ENCODE measurements at places on chromosomes 1 and 21.

GRCh38 chr1:92985101-92985500 is 23.8 kb upstream of the DIPK1A start:
- no peak for DNase-seq

DNA sequence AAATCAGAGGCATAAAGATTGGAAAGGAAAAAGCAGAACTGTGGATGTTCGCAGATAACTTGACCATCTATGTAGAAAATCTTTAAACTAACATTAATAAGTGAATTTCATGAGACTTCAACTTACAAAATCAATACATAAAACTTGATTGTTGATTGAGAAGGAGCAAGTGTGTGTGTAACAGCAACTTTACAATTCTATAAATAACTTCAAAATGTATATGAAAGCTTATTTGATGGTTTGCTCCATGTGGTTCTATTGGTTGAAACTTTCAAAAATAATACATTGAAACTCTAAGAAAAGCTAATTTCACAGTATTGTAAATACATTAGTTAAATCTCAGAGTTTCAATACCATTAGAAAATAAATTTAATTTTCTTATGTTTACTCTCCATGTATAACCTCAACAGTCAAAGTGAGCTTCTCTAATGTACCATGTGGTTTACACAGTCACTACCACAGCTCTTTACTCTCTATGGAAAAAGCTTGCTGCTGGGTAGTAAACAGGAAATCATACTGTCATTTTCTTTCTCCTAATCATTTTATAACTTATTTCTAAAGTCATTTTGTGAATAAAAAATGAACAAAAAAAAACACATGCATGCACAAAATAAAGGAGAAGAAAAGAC is 12.0 kb downstream of the AKT3 start:
- no peak for DNase-seq

- DNase-seq = no peak
These were observed 30.0 kb downstream of the TMPRSS15 start for GRCh38 chr21:18373606-18374005.

DNA sequence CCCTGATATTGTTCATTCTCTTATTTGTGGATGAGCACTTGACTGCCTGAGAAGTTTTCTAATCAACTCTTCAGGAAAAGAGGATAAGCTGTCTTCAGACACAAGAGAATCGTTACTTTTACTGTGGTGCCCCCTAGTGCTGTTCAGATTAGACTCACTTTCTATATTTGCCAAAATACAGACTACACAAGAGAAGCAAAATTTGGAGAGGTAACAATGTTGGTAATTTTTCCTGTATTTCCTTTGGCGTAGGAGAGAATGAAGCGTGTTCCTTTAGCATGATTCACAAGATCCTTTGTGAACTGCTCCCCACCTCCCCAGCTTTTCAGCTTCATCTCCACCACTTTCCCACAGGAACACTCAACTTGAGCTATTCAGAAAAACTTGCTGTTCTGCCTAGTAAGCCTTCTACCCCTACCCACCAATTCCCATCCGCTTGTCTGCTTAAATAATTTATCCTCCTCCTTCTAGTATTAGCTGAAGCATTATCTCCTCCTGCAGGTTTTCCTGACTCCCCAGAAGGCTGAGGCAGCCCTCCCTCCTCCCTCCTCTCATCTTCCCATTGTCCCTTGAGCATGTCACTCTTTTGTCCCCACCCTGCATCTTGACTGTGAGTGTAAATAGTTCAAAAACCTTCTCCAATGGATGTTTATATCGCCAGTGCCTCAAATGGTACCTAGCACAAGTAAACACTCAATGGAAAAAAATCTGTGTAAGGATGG is 4.5 kb downstream of the TNFSF4 start:
- DNase-seq = no peak

DNA sequence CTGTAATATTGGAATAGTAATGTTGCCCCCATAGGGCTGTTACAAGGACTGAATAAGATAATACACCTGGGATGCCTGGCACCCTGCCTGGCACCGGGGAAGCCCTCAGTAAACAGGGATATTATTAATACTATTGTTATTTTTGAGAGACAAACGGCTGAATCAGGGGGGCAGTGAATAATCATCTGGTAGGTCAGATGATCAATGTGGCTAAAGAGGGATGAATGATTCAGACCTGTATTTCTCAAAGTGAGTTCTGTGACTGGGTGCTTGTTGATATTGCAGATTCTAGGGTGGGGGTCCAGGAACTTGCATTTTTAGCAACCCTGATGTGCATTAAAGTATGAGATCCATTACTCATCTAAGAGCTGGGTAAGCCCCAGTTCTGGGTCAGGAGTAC is 46.2 kb upstream of the BCL10 start:
- DNase-seq = no peak

DNA sequence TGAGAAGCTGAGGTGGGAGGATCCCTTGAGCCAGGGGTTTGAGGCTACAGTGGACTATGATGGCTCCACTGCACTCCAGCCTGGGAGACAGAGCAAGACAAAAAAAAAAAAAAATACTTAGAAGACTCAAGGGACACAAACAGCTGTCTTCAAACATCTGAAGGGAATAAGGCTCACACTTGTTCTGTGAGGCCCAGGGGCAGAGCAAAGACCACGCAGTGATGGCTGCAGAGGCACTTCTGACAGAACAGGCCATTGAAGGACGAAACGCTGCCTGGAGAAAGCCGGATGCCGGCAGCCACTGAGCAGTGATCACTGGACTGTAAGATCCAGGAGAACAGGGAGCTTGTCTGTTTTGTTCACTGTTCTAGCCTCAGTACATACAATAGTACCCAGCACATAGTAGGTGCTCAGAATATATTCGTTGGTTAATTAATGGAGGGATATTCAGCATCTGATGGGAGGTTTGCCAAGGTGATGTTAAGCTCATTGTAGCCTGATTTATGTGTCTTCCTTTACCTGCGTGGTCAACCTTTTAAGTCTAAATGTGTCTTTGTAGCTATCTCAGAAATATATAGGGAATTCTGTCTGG is 12.1 kb upstream of the NDC1 start:
- no peak for DNase-seq

DNA sequence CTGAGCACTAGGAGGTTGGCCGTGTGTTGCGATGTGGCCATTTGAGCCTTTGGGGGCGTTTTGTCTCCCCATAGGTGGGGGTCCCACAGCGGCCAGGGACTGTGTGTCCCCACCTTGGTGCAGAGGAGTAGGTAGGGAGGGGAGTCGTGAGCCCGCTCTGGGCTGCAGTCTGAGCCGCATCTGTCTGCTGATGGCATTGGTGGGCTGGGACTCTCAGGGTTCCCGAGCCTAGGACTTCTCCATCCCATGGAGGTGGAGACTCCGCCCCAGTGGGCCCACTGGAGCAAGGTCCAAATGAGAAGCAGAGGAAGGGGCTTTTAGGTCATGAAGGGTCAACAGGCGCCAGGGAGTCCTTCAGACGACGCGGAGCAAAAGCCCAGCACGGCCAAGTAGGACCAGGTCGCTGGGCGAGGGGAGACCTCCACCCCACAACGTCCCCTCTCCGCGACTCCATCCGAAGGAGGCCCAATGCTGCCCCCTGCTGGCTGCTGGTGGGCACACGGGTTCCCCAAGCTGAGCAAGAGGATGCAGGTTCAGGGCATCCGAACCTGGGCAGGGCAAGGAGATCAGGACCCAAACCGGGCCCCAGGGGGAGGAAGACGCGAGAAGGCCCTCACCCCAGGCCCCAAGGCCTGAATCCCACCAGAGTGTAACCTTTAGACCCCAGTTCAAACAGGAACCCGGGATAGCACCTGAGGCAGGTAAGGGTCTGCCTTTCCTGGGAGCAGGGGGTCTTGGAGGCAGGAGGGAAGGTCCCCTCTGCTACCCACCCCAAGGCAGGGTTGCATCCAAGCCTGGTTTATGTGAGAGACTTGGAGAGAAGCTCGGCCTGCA is 14.9 kb downstream of the TTC34 start:
- no peak for DNase-seq

GRCh38 chr1:100234432-100234831 is 15.2 kb downstream of the DBT start:
- no peak for DNase-seq

- no peak for DNase-seq
These were observed 19.9 kb downstream of the SGIP1 start for GRCh38 chr1:66553846-66554245.

DNA sequence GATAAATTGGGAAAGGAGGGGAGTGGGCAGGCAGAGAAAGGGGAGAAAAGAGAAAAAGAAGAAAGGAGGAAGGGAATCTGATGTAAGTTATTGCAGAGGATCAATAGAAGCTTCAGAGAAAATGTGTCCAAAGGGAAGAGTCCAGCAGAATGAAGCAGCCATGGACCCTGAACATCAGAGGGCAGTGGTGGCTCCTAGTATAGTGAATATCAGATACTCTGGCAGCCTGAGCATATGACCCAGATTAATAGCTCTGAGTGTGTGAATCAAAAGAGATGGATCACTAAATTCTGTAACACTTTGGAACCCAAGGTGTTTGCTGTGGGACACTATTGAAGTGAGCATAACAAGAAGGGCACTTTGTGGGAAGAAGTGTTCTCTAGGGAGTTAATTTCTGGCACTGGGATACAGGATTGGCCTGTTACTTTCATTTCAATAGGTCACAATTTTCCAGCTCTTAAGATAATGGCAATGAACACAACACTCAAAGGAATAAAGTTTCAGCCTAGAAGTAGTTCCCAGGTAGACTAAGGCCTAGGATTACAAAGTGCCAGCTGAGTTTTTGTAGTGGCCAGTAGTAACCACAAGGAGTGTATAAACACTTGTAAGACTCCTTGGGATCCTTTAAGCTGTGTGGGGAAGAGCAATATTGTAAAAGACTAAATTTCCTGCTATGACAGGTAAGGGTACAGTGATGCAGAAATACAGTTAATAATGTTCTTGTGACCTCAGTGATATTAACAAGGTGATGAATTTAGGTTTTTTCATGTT is 164.5 kb upstream of the BEND5 start:
- DNase-seq = no peak

DNA sequence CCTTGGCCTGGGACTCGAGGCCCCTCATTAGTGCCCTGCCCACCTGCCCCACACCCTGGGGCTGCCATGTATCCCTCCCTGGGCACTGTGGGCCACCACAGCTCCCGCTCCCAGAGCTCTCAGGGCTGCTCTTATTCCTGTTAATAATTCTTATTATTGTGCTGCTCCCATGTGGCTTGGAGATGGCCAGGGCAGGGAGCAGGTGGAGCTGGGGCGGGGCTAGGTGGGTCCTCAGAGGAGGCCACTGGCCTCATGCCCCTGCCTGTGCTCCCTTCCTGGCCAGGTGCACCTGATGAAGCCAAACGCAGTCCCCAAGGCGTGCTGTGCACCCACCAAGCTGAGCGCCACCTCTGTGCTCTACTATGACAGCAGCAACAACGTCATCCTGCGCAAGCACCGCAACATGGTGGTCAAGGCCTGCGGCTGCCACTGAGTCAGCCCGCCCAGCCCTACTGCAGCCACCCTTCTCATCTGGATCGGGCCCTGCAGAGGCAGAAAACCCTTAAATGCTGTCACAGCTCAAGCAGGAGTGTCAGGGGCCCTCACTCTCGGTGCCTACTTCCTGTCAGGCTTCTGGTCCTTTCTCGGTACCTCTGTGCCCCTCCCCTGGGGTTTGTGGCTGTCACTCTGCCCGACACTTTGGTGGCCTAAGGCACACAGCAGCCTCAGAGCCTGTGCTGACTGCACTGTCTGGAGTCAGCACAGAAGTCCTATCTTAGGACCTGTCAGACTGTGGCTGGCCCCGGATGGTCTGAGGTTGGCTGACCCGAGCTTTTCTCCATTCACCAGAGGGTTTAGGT is 34.1 kb downstream of the BMP8A start:
- DNase-seq = no peak

GRCh38 chr1:55078470-55078869 is 39.1 kb downstream of the PCSK9 start:
- DNase-seq = no peak

DNA sequence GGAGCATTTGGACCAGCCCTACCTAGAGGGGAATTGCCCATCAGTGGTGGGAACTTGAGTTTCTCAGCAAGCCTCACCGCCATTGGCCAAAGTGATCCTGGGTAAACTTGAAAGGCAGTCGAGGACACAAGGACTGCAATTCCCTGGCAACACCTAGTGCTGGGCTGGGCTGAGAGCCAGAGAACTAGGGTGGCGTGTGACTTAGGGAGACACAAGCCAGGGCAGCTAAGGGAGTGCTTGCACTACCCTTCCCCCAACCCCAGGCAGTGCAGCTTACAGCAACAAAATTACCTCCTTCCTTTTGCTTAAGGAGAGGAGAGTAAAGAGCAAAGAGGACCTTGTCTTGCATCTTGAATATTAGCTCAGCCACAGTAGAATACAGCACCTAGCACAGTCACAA is 176.9 kb upstream of the PRMT6 start:
- no peak for DNase-seq

GRCh38 chr21:35201288-35201687 is 152.2 kb upstream of the RUNX1 start:
- DNase-seq = no peak

GRCh38 chr1:18816808-18817207 is 42.7 kb downstream of the TAS1R2 start:
- DNase-seq = no peak

GRCh38 chr1:197838836-197839235 is 63.6 kb upstream of the DENND1B start:
- DNase-seq = no peak

- DNase-seq = no peak
These were observed 93.9 kb downstream of the GLIS1 start for GRCh38 chr1:53644909-53645689.

DNA sequence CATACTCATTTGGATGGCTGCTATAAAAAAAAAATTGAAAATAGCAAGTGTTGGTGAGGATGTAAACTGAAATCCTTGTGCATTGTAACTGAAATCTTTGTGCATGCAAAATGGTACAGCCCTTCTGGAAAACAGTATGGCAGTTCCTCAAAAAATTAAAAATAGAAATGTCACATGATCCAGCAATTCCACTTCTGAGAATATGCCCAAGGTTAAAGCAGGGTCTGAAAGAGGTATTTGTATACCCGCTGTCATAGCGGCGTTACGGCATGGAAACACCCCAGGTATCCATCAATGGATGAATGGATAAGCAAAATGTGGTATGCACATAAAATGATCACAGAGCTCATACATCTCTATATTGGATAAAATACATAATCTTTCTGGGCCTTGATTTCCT is 116.7 kb downstream of the RUSC1 start:
- no peak for DNase-seq

- no peak for DNase-seq
These were observed 97.6 kb downstream of the NAV1 start for GRCh38 chr1:201636510-201636971.

DNA sequence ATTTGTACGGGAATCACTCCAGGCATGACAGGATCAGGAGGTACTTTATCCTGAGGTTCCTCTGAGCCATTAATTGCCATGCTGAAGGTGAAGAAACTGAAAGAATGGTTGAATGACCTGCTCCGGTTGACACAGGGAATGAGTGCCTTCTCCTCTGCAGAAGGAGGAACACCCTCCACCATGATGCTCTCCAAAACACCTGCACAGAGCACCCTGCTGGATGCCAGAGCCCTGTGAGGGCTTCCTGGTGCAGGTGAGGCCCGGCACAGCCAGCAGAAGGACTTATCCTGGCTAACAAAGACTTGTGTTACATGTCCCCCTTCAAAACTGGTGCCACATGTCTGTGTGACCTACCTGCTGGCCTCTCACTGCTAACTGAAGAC is 14.3 kb upstream of the LBR start:
- DNase-seq = no peak

- DNase-seq = no peak
These were observed 62.7 kb upstream of the LPGAT1 start for GRCh38 chr1:211893260-211893659.
